NCI-H748 treated with DMSO at 0.1 percent for 48 hours (cell line): ENCODE measurements at places on chromosomes 7 and 10.

GRCh38 chr10:103555712-103556111, 62.2 kb downstream of the NEURL1 start:
- DNase-seq: no peak

DNA sequence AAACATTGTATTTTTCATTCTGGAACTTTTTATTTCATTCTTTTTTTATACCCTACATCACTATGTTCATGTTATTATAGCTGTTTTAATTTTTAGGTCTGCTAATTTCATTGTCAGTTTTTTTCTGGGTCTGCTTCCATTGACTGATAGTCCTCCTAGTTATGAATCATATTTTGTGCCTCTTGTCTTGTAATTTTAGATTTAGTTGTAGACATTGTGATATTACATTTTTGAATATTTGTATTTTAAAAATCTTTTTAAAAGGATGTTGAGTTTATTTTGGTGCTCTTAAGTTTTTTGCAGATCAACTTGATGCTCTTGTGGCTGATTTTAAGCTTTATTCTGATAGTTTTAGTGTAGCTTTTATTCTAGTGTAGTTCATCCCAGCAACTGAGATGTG, 57.6 kb downstream of the BTRC start:
- DNase-seq: no peak

DNA sequence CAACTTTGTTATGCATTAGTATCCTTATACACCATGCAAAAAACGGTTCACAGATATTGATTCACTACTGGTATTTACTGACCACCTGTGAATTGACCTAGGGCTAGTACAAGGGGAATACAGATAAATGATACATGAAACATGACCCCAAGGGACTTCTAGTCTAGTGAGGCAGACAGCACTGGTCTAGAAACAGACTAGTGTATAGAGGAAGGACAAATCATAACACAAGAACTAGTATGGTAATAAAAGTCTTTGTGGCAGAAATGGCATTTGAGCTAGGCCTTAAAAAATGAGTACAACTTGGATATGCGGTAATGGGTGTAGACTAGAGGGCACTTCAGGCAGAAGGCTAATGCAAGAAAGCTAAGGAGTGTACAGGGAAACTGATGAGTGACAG, 86.6 kb downstream of the SLC25A13 start:
- no peak for DNase-seq

- DNase-seq: no peak
These were observed 22.8 kb upstream of the DLX6 start for GRCh38 chr7:96982586-96982985.

GRCh38 chr10:69014171-69014570, 25.6 kb downstream of the KIFBP start:
- no peak for DNase-seq

DNA sequence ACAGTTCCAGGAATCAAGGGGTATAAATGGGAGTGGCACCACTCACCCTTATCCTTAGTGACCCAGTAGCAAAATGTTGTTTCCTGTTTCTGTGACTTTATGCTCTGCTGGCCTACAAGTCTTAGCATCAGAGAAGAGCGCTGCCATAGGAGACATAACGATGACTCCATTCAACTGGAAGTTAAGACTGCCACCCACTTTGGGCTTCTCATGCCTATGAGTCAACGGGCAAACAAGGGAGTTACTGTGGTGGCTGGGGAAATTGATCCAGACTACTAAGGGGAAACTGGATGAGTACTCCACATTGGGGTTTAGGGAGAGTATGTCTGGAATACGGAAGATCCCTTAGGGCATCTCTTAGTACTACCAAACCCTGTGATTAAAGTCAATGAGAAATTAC, 40.6 kb upstream of the PIK3CG start:
- DNase-seq: no peak

GRCh38 chr10:68828833-68829232, 1.5 kb downstream of the STOX1 start:
- no peak for DNase-seq

GRCh38 chr7:55148571-55148970, 129.8 kb downstream of the EGFR start:
- no peak for DNase-seq

GRCh38 chr10:104104418-104104817, 17.6 kb upstream of the SFR1 start:
- DNase-seq: no peak

GRCh38 chr7:26944501-26945358, 80.3 kb upstream of the SKAP2 start:
- no peak for DNase-seq

GRCh38 chr10:112689327-112690072, 242.5 kb downstream of the VTI1A start:
- DNase-seq: no peak
